ENCODE measurements at places on chromosomes 6 and 20.

GRCh38 chr20:43736588-43737158 lies 9.9 kb upstream of the GTSF1L start:
- DNase-seq, result no peak

DNA sequence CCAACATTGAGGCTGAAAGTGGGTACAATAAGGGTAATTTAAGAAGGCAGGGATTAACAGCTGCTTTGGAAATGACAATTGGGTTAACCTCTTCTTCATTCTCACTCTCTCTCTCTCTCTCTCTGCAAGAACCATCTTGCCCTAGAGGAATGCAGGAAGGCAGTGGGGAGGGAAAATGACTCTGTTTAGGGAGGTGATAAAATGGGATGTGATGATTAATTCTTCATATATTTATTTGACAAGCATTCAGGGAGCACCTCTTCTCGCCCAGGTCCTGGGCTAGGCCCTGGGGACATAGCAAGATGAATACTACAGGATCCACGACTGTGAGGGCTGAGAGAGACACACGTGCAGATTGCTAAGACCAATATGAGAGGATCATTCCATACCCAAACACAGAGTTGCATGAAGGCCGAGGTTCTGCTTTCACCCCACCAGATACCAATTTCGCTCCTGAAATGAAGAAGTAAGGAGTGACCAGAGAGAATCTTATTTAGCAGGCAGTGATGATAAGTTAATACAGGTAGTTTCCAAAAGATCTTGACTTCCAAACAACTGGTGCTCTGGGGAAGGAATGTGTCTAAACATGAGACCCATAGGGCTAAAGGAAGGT lies 13.3 kb upstream of the PTPN1 start:
- DNase-seq, result peak; percentile 52

DNA sequence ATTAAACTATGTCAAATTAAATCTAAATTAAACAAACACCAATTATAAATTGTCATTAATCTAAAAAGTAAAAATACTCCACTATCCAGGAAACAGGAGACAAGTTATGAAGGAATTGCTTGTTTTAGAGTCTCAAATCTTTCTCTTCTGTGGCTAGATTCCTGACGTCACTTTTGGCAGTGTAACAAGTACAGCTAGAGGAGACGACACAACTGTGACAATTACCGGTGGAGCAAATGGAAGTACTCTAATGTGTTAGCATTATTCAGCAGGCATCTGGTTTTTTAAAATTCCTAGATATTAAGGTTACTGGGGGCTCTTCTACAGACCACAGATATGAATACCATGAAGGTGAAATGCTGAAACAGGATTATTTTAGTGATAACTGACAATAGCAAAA lies 1042.7 kb downstream of the EPHA7 start:
- peak; percentile 7 for DNase-seq

- no peak for DNase-seq
Measured at GRCh38 chr20:40683894-40684268, 5.2 kb downstream of the MAFB start.

- no peak for DNase-seq
Measured at GRCh38 chr20:36272547-36273220, 33.5 kb upstream of the DLGAP4 start.

DNA sequence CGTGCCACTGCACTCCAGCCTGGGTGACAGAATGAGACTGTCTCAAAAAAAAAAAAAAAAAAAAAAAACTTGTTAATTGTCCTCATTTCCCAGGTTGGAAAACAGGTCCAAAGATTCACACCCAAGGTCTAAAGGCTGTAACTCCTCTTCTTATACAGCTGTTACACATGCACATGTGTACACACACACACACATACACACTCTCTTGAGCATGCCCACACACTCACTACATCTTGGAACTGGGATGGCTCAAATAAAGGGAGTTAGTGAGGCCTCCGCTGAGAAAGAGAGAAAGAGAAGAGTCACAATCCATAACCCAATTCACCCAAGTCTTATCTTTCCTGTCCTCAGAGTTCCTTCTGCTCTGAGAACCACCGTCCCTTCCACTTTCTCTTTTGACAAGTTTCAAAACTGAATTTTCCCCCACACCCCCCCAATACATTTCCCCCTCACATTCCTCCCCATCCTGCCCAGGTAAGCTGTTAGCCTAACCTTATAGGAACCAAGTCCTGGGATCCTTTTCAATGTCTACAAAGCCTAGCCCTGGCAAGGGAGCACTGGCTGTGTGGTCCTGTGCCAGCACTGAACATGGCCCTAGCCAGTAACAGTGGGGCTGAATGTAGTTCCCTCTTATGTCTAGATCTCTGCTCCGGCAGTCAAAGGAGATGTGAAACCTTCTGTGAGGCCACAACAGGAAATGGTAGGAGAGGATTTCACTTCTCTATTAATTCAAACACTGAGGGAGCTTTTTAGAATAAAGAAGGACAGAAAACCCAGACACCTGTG lies 3.2 kb upstream of the HLA-DMB start:
- DNase-seq, result no peak

DNA sequence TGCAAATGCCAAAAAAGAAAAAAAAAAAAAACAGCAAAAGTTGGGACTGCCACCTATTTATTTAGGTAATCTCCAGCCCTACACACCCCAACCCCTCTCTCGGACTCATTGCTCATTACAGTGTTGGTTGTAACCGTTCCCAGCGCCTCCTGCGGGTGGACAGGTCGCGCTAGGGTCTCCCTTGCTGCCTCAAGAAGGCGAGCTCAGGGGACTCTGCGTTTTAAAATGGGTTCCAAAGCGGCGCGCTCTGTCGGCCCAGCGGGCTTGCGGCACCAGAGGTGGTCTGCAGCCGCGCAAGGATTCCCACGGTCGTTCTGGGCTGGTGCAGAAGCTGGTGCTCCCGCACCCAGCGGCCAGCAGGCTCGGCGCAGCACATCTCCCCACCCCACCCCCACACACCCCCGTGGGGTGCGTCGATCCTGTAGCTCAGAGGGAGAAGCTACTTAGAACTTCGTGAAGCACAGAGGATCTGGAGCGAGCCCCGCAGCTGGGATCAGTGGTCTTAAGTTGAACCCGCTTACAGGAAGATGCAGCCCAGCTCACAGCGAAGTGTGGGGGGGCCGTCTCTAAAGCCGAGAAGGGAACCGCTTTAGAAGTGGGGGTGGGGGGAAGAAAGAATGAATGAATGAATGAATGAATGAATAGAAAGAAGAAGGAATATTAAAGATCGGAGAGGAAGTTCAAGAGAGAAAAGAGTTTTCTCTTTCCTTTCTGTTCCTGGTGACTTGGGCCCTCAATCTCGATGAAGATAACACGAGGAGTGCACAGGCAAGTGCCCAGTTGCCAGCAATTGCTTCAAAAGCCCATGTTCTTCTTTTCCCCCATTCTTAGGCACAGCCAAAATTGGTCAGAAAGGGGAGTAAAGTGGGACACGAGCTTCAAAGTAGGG lies 780 bp downstream of the TFAP2A start:
- peak; percentile 1 for DNase-seq

DNA sequence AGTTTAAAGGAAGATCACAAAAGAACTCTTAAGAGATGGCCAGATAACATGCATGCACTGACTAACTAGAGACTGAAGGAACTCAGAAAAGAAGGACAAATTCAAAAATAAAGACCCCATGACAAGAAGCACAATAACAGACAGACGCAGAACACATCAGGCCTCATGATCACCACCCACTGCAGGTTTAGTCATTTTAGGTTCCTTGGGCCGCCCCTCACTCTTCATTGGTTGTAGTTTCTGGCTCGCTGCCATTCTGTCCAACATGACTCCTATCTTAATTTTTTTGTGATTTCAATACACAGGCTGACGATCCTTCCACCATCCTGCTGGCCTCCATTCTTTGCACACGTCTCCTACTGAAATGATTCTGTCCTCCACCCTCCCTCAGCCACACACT lies 21.6 kb downstream of the STX7 start:
- peak; percentile 65 for DNase-seq

DNA sequence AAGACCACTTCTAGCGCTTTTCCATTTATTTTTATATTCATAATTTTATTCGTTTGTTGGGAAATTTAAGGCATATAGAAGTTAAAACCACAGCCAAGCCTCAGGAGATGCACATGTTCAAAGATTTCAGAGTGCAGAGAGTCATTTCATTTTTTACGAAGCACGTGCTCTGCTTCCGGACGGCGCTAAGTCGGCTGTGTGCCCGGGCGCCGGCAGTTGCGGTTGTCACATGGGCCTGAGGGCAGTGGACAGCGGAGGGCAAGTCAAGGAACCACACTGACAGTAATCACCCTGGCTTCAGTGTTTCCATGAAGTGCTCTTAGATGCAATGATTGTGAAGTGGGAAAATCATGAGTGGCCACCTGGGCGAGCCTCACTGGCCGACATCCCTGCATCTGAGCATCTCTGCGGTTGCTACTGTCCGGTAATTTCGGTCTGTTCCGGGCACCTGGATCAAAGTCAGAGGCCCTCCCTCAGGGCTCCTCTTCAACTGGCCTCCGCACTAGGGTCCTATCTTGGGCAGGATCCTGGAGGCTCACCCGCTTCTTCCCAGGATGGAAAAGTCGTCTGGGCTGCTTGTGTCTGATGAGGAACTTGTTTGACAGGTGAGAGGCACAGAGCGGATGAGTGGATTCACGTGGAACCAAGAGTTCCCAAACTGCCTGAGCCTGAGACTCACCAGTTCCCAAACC lies 90.8 kb downstream of the DACT2 start:
- DNase-seq, result no peak

- DNase-seq, result no peak
Measured at GRCh38 chr6:159360306-159360705, 191.1 kb downstream of the FNDC1 start.

GRCh38 chr20:49267327-49267726 lies 10.5 kb downstream of the ZNFX1 start:
- DNase-seq, result no peak

GRCh38 chr6:12296255-12296573 lies 6.1 kb downstream of the EDN1 start:
- peak; percentile 91 for DNase-seq

DNA sequence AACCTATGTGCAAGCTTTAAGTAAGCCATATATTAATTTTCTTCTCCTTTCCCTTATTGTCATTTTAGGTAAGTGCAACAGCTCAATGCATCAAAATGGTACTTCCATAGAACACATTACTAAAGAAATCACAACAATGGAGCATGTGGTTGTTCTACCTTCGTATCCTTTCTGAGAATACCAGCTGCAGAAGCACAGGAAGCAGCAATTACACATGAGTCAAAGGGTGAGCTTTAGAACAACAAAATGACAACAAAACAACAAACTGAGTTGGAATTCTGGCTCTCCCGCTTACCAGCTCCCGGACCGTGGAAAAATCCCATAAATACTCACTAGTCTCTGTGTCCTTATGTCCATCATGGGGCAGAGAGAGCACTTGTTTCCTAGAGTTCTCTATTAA lies 108.9 kb downstream of the BCAS1 start:
- no peak for DNase-seq

DNA sequence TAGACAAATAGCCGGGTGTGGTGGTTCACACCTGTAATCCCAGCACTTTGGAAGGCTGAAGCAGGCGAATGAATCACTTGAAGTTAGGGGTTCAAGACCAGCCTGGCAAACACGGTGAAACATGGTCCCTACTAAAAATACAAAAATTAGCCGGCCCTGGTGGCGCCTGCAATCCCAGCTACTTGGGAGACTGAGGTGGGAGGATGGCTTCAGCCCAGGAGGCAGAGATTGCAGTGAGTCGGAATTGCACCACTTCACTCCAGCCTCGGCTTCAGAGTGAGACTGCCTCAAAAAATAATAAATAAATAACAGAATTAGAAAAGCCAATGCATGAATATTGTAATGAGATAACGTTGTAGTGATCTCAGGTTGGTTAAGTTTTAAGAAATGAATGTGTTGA lies 61.3 kb downstream of the RFX6 start:
- DNase-seq, result no peak

- DNase-seq, result no peak
Measured at GRCh38 chr20:61737346-61737745, 328.3 kb downstream of the TAF4 start.

GRCh38 chr20:33092361-33092760 lies 12.9 kb downstream of the BPIFB4 start:
- no peak for DNase-seq

GRCh38 chr6:19599796-19600464 lies 237.2 kb upstream of the ID4 start:
- DNase-seq, result no peak

- no peak for DNase-seq
Measured at GRCh38 chr6:1222728-1223595, 88.9 kb upstream of the FOXQ1 start.

GRCh38 chr6:129701721-129702455 lies 8.1 kb downstream of the ARHGAP18 start:
- peak; percentile 55 for DNase-seq

- peak; percentile 60 for DNase-seq
Measured at GRCh38 chr6:100353276-100354015, 111.3 kb downstream of the SIM1 start.

DNA sequence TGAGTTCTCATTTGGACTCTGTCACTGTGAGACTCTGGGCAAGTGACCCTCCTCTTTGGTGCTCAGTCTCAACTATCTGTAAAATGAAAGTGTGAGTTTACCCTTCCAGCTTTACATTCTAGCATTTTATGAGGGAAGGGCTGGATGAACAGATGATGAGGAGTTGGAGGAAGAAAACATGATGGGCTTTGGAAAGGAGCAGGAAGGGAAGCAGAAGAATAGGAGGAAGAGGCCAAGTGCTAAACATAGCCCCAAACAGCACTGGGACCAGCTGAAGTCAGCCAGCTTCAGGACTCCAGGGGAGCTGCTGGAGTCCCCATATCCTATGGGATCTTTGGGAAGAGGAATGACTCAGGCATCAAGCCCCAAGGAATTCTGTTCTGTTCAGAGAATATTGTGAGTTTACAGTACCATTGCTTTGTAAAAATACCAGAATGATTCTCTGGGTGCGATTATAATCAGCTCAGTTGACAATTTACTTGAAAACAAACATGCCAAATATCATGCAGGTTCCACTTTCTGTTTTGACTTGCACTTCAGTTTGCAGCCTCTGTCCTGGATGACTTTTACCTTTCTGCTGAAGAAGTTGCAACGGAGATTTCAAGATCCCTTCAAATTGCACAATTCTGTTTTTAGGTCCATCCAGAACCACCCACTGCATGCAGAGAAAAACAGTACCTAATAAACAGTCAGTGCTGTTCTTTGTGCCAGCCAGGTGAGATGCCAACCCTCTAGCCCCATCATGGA lies 3.2 kb downstream of the CD40 start:
- peak; percentile 23 for DNase-seq

DNA sequence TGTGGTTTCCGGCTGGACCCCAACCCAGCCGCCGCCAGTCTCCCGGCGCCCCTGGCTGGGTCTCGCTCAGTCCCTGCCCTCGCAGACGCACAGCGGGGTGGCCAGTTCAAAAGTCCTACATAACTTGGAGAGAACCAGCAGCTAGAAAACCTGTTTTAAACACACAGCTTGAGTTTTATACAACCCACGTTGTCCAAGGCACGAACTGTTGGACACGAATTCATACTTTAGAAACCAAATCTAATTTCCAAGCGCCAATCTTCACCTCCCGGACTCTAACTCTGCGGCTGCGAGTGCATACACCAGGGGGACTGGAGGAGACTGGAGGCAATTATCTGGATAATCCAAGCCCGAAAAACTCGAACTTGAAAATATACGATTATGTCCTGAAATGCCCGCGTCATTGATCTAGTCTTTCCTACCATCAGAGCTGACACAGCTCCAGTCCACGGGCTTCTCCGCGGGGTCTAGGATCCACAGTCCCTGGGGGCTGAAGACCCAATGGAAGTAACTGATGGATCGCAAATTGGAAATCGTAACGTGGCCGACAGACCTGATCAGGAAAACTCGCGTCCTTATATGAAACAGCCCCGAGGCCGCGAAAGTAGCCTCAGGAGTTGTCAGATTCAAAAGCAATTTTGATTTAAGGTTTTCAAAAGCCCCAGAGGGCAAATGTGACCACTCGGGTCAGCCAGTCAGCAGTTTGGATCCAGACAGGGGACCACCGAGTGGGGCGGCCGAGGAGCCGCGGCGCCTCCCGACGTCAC lies 843 bp upstream of the HEY2 start:
- DNase-seq, result peak; percentile 17
